ENCODE measurements at places on chromosomes 4 and X.

DNA sequence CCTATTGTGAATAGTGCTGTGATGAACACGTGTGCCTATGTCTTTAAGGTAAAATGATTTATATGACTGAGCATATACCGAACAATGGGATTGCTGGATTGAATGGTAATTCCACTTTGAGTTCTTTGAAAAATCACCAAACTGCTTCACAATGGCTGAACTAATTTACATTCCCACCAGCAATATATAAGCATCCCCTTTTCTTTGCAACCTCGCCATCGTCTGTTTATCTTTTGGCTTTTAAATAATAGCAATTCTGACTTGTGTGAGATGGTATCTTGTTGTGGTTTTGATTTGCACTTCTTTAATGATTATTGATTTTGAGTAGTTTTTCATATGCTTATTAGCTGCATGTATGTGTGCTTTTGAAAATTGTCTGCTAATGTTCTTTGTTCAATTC, 31.8 kb upstream of the UGT2A1 start:
- DNase-seq, result no peak

- no peak for DNase-seq
Observed at GRCh38 chrX:129981200-129981553, 1.3 kb upstream of the BCORL1 start.

DNA sequence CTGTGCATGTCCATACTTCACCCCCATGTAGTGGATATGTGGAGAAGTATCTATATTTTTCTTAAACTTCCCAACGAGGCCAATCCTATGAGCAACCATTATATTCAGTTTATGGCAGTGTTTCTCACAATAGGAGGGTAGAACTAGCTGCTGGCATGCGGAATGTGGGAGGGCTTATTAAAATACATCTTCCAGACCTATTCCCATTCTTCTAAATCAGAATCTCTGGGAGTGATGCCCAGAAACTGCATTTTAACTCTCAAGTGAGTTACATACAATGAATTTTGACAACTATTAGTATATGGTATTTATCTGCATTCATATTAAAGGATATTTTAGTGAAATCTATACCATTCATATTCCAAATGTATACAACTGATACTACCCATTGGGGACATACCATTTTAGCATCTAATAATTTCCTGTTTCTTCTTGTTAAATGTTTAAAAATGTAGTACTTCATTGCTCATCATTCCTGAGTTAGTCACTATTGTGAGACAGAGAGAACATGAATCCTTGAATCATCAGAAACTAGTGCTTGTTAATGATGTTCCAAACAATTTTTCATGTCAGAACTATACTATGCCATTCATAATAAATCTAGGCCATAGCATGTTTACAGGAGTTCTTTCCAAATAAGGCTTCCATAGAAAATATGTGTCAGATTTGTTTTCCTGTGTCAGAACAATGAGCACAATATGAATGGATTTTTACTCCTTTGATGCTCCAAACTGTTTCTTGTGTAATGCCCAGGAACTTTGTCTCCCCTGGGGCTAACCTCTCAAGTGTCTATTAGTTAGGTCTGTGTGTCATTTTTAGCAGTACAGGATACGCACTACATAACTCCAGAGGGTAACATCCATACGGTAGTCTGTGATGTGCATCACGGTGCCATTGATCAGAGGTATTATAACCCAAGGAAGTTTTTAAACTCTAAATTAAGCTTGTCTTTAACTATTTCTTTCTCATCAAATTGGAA, 198.8 kb upstream of the BMP3 start:
- DNase-seq, result no peak

- DNase-seq, result no peak
Observed at GRCh38 chr4:113471146-113471860, 290.2 kb downstream of the CAMK2D start.

DNA sequence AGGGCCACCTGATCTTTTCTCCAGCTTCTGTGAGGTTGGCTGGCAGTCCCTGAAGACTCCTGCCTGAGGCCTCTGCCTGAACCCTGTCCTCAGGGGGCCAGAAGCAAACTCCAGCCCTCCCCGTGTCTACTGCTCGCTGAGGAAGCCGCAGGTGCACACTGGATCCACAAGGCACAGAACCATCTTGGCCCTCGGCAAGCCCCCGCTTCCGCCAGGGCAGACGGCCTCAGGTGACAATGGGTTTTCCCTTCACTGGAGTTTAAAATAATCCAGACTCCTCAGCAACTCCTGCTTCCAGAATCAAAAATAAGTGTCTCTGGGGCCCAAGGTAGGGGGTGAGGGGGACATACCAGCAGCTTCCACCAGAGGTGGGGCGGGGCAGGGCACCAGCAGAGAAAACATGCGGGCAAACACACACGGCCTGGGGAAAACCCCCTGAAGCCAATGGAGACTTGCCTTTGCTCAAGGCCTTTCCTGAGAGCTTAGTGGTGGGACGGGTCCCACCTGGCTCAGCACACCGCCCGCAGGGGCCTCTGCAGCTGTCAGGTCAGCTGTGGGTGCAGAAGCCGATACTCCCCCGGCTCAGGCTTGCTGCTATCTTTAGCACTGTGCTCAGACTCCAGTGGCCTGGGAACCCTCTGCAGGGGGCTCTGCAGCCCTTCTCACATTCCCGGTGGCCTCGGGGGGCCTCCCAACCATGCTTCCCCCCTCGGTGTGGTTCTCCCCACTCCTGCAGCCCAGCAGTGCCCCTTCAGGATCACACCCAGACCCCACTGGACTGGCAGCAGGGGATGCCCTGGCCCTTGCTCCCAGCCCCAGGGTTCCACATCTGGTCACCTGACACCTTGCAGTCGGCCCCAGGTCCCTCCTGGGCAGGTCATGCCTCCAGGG, 1.9 kb downstream of the MYL5 start:
- no peak for DNase-seq

- peak; percentile 91 for DNase-seq
Observed at GRCh38 chrX:31199056-31199839, 127.4 kb upstream of the FTHL17 start.

- peak; percentile 99 for DNase-seq
Observed at GRCh38 chrX:119477812-119478232, 9.6 kb downstream of the SLC25A5 start.

GRCh38 chrX:141341341-141341740, 99.0 kb upstream of the SPANXC start:
- DNase-seq, result peak; percentile 52

DNA sequence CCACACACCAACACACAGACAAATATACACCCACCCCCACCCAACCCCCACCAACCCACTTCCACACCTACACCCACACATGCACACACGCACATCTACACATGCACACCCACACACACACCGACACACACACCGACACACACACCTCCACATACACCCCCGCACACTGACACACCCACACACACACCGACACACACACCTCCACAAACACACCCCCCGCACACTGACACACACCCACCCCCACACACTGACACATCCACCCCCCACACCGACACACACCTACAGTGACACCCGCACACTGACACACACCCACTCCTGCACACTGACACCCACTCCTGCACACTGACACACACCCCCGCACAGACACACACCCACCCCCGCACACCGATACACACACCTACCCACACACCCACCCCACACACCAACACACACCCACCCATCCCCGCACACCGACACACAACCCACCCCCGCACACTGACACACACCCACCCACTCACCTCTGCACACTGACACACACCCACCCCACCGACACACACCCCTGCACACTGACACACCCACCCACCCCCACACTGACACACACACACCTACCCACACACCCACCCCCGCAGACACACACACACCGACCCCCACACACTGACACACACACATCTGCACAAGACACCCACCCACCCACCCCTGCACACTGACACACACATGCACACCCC, 31.1 kb downstream of the FGFRL1 start:
- DNase-seq, result no peak

- no peak for DNase-seq
Observed at GRCh38 chr4:164509951-164510350, 244.0 kb upstream of the SMIM31 start.

DNA sequence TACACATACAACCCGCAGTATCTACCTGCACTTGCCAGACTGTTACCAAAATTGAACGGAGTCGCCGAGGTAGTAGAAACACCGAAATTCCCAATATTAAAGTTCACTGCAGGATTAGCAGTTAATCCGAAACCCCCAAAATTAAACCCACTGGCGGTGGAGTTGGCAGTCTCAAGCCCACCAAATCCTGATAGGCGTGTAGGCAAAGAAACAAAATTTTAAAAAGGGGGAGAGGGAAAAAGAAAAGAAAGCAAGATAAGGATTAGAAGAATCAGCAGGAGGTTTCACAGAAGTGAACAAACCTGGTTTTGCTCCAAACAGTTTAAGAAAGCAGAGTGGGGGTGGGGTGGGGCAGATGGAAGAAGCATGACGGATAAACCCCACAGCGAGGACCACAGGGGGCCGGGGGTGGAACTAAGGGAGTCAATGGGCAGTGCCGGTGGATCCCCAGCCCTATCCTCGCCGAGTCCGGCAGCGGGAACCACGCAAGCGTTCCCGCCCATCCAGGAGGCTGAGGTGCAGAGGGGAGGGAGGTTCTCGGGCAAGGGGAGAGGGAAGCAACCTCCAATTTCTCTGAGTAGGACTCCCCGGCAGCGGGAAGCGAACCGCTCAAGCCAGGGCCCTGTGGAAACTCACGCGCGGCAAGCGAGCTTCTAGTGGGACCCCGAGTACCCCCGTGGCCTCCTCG, 599 bp downstream of the NUP54 start:
- DNase-seq, result peak; percentile 77

DNA sequence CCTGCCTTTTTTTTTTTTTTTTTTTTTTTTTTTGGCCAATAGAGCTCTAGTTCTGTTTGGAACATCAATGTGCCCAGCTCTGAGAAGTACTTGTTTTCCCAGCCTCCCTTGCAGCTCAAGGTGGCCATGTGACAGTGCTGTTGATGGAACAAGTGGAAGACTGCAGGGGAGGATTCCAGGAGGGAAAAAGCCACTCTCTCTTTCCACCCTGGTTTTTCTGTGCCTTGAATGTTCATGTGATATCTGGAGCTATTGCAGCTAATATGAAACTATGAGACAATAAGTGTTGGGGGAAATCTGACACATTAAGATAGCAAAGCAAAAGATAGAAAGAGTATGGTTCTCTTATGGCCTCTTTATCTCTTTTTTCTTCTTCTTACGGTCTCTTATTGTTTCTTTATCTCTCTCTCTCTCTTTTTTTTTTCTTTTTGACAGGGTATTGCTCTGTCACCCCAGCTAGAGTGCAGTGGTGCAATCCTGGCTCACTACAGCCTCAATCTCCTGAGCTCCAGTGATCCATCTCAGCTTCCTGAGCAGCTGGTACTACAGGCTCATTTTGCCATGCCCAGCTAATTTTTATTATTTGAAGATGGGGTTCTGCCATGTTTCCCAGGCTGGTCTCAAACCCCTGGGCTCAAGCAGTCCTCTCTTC, 192.0 kb upstream of the LNX1 start:
- DNase-seq, result no peak

GRCh38 chrX:46376246-46376885, 168.9 kb downstream of the ZNF674 start:
- DNase-seq, result peak; percentile 61

DNA sequence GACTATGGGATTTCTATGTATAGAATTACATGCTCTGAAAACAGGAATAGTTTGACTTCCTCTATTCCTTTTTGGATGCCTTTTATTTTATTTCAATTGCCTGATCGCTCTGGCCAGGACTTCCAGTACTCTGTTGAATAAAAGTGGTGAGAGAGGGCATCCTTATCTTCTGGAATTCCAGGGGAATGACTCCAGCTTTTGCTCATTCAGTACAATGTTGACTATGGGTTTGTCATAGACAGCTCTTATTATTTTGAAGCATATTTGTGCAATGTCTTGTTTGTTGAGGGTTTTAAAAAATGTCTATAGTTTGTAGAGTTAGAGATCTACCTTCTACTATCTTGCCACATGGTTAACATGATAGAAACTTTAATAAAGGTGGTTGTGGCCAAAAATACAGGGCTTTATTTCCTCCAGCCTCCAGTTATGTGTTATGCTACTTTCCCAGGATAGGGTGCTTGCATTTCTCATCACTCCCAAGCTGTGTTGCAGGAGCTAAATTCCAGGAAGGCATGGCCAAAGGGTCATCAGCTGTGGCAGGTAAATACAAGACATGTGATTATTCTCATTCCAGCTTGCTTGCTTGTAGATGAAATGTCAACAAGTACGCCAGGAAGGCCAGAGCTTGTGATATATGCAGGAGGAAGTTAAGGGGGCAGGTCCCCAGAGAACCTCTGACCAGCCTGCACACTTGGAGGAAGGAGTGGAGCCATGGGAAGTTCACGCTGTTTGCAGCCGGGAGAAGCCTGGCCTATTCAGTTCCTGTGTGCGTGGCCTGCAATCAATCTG, 142.4 kb upstream of the CPXCR1 start:
- no peak for DNase-seq

- DNase-seq, result peak; percentile 62
Observed at GRCh38 chr4:165131247-165131832, 18.7 kb upstream of the TMEM192 start.

DNA sequence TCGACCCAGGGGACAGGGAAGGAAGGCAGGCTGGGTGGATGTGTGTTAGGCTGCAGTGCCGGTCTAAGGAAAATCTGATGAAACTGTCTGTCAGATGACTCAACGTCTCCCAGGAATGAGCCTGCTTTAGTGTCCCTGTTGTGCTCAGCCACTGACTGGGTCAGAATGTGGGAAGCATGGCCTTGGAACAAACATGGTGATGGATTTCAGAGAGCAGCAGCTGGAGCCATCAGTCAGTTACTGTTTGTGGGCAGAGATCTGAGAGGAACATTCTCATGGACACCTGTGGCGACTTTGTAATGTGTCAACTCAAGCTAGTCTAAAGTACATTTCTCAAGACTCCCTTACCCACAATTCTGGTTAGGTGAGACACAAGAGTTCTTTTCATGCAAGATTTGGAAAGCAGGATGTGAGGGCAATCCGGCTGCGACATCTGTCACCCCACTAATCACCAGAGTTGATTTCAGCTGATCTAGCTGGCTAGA, 63.2 kb downstream of the ANAPC10 start:
- peak; percentile 63 for DNase-seq

DNA sequence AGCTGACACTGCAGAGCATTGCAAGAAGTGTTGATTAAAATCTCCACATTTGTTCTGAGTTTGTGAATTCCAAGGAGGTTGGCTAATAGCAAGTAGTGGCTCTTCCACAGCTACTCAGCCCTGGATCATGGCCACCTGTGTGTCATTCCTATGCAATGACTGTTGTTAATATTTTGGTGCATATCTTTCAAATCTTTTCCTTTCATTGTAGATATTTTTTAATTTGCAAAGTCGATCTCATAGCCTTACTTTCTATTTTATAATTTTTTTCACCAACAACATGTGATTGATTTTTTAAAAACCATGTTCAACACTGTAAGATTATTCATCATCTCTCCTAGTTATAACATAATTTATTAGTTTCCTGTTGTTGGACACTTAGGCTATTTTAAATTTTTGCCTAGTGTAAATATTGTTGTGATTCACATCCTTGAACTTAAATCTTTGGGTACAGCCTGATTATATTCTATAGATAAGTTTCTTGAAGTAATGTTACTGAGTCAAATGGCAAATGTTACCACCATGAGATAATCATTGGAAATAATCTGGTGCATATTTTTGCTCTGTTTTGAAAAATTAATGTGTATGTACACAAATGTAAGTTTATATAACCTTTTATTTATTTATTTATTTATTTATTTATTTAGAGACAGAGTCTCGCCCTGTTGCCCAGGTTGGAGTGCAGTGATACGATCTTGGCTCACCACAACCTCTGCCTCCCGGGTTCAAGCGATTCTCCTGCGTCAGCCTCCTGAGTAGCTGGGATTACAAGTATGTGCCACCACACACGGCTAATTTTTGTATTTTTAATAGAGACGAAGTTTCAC, 17.1 kb upstream of the ARHGAP10 start:
- peak; percentile 91 for DNase-seq

GRCh38 chr4:184805462-184806228, 20.1 kb downstream of the ACSL1 start:
- no peak for DNase-seq

- no peak for DNase-seq
Observed at GRCh38 chr4:84291969-84292368, 207.1 kb downstream of the NKX6-1 start.
